Activated naive CD4-positive, alpha-beta T cell treated with anti-CD3 and anti-CD28 coated beads, Interleukin-2, amount 50 U/mL, for 16 hours (primary cell): ENCODE measurements at places on chromosomes 5 and 9.

- no peak for DNase-seq
Measured at GRCh38 chr5:169218861-169219260, 82.1 kb downstream of the SLIT3 start.

DNA sequence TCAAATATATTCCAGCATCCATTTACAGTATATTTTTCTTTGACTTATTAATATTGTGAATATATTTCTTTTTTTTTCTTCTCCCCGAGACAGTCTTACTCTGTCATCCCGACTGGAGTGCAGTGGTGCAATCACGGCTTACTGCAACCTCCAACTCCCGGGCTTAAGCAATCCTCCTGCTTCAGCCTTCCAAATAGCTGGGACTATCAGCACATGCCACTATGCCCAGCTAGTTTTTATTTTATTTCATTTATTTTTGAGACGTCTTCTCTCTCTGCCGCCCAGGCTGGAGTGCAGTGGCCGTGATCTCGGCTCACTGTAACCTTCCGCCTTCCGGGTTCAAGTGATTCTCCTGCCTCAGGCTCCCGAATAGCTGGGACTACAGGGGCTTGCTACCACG, 7.4 kb upstream of the GLIPR2 start:
- no peak for DNase-seq

- DNase-seq = no peak
Measured at GRCh38 chr5:154368041-154368800, 77.6 kb upstream of the SAP30L start.

- DNase-seq = no peak
Measured at GRCh38 chr5:34978681-34979080, 49.3 kb downstream of the DNAJC21 start.

GRCh38 chr5:57450991-57451876, 31.4 kb downstream of the ACTBL2 start:
- DNase-seq = no peak

- DNase-seq = no peak
Measured at GRCh38 chr9:136622538-136622948, 40.2 kb upstream of the EGFL7 start.

DNA sequence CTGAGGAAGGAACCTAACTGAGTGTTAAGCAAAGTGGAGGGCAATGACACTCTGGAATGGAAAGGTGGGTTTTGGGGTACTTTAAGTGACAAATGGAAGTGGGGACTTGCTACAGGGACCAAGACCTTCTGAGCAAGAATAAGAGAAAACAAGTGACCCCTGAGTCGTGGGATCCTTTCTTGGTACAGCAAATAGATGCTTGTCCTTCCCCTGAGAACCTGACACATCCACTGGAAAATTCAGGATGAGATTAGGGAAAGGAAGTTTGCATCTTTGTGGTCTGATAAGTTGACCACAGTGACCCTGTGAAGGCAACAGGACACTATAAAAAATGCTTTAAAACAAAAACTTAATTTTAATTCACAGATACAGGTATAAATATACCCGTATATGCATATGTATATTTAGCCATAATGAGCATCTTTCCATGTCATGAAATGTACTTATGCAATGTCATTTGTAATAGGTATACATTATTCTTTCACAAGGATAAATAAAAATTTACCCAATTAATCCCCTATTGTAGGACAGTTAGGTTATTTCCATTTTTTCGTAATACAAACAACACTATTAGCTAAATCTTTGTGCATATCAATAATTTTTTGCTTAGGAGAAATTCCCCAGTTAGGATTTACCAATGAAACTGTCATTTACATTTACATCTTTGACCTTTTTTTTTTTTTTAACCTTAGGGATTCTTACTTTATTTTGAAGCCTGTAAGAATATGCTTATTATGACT, 2.0 kb upstream of the IRF1 start:
- DNase-seq = no peak

DNA sequence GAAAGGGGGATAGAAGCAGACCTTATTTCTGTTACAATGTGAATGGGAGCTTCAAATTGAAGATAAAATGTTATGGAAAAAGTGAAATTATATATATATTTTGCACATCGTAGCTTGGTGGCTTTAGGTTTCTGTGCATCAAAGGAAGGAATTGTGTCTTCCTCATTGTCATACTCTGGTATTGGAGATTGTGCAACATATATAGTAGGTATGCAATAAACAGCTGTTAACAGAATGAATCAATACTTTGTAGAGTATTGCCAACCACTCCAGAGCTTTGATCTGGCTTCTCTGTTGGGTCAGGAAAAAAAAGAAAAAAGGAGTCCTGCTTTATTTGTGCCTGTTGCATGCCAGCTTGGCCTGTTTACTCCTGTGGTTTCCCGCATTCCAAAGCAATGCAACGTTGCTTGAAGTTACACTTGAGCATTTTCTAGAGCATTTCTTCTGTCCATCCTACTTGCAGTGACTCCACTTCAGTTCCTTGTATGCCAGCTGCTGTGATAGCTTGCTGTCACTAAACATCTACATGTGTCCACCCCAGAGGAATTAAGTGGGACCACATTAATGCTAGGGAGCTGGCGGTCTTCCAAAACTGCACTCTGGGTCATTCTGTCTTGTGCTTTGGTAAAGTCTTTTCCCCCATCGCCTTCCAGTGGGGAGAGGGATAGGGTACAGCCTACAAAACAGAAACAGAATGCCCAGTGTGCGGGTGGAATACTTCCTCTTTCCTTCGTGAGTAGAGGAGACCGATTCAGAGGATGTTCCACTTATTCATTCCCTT, 62.0 kb upstream of the MEF2C start:
- DNase-seq = no peak

DNA sequence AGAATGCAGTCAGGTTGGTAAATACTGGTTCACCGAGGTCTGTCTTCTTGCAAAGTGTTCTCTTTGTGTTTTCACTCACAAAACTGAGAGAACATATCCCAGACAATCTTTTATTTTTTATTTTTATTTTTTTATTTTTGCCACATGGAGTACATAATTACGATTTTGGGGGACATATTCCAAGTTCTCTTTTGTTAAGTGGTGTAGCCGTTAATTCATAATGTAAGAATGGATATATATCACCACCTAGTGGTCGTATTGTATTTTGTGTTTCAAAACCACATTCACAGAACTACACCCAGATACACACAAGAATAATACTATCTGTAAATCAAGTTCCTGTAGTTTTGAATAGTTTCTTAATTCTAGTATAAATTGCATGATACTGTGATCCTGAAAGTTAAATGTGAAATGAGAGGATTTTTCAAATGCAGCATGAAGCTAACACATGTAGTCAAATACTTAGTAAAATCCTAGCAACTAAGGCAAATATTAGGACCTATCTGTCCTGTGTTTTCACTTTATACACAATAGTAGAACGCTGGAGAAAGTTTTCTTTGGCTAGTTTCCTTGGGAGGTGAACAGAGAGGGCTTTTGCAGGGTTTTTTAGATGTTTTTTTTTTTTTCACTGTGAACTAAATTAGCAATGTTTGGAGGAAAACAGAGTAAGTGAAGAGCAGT, 92.7 kb downstream of the VCAN start:
- DNase-seq = no peak

GRCh38 chr5:130762031-130762430, 403.0 kb downstream of the HINT1 start:
- DNase-seq = no peak

DNA sequence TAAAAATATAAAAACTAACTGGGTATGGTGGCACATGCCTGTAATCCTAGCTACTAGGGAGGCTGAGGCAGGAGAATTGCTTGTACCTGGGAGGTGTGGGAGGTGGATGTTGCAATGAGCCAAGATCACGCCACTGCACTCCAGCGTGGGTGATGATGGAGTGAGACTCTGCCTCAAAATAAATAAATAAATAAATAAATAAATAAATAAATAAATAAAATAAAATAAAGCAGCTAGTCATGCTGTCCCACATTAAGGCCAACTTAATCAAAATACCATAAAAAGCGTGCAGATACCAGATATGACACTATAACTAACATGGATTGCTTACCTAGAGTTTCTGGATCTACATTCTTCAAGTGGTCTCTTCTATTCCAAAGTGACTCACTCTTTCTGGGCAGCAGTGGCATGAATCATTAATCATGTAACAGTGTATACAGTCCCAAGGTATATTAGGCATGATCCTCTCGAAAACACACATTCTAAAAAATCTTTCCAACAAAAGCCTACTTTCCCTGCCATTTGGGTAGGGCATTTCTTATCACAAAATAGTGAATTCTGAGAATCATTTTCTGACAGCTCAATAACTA, 187.1 kb downstream of the ELAVL2 start:
- DNase-seq = no peak

DNA sequence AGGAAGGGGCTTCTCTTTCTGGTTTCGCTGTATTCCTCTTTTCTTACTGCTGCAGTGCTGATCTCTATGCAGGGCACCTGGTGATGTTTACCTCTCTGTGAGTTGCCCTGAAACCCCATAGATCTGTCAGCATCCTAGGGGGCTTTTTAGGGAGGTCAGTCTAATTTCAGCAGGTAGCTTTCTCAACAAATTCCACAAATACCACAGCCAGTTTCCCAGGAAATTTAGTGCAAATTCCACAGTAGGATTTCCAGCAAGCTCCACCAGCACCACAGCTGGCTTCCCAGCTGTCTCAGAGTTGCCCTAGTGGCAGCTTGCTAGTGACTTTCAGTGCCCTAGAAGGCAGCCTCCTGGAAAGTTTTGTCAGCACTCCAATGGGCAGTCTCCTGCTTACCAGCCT, 379.1 kb upstream of the SMC2 start:
- DNase-seq = no peak

- no peak for DNase-seq
Measured at GRCh38 chr5:169702693-169703481, 65.8 kb downstream of the DOCK2 start.
